Caco-2 (cell line): ENCODE measurements at places on chromosomes 2 and 18. TPM values are rescaled to one million over a fixed set of nuclear protein-coding genes. Genes with fewer than 3 reads are reported as not detected.

The TLX2 gene
- total RNA-seq, result 0.68 and 0.72 TPM in 2 replicates

The MTLN gene
- total RNA-seq, result 48.7 and 50.7 TPM in 2 replicates

The LRP1B gene
- total RNA-seq, result 0.30 TPM in 1 of 2 replicates, not detected in the other

The SRD5A2 gene
- total RNA-seq, result not detected in 2 replicates
